Activated T-cell treated with anti-CD3 and anti-CD28 coated beads for 48 hours (primary cell): ENCODE measurements at places on chromosomes 2 and 18.

DNA sequence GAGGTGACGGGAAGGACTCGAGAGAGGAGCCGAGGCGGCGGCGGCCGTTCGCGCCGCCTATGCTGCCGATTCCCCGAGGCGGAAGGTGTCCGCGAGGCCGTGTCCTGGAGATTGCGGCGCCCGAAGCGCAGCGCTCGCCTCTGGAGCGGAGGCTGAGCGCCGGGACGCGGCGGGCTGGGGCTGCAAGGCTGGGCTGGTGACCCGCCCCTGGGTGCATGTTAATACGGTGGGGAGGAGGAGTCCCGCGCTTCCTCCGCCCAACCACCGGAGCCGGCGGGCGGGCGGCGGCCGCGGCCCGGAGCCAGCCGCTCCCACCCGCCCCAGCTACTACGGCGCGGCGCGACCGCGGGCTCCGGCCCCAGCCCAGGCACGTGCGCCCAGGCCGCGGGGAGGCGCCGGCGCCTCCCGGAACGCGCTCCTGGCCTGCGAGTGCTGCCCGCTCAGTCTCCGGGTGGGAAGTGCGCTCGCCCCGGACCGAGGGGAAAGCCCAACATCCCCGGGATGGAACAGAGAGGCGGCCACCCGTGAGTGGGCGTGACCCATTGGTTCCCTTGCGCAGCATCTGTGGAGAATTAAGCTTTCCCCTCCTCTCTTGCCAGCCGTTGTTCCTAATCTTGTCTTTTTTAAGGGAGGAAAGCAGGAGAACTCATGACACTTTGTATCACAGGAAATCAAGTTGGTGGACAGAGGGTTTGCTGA lies at the start of gene DLGAP1:
Gene DLGAP1, minus strand, starts transcription at position 195 of the 699 bp plus-strand sequence.
- DNase-seq, result no peak

GRCh38 chr2:71153585-71154224 lies 23.3 kb downstream of the MPHOSPH10 start:
- no peak for DNase-seq

DNA sequence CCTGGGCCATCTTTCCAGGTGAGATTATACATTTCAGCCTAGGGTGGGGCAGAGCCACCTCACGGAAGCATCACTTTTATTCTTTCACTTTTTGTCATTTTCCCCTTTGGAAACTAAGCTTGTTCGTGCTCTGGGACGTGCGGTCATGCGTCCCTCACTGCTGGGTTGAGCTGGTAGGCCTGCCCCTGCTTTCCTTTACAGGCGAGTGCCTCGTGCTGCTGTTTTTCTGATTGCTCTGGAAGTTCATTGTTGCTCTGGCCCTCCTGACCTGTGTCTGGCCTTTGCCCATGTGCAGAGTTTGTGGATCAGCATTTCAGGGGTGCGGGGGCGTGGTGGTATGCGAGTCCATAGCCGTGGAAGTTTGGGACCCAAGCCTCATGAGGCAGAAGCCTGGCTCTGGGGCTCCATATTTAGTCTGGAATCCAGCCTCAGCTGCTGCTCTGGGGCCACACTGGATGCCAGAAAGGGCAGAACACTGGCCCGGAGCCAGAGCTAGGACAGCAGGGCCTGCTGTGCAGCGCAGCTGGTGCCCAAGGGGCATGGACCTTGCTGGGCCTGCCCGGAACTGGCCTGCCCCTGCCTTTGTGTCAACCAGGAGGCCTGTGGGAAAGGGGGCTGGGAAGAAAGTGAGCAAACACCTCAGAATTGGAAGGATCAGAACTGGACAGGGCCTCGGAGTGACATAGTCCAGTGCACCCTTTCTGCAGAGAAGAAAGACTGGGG lies 51.1 kb downstream of the CTIF start:
- no peak for DNase-seq

DNA sequence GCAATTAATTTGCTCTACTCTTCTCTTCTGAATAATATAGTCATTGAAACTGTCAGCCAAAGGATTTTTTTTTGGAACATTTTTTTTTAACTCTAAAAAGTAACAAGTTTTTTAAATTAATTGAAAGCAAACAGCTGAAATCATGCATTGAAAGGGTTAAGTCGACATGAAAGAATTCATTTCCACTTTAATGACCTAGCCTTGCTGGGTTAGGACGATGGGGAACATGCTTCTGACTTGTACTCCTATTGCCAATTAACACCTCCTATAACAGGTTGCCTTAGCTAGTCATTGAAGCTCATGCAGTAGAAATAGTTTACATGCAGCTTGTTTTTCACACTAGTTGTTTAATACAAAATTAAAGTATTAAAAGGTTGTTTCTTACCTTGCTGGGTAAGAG lies 47.8 kb downstream of the PSMD14 start:
- no peak for DNase-seq

GRCh38 chr18:57941841-57942489 lies 102.1 kb upstream of the NEDD4L start:
- no peak for DNase-seq

DNA sequence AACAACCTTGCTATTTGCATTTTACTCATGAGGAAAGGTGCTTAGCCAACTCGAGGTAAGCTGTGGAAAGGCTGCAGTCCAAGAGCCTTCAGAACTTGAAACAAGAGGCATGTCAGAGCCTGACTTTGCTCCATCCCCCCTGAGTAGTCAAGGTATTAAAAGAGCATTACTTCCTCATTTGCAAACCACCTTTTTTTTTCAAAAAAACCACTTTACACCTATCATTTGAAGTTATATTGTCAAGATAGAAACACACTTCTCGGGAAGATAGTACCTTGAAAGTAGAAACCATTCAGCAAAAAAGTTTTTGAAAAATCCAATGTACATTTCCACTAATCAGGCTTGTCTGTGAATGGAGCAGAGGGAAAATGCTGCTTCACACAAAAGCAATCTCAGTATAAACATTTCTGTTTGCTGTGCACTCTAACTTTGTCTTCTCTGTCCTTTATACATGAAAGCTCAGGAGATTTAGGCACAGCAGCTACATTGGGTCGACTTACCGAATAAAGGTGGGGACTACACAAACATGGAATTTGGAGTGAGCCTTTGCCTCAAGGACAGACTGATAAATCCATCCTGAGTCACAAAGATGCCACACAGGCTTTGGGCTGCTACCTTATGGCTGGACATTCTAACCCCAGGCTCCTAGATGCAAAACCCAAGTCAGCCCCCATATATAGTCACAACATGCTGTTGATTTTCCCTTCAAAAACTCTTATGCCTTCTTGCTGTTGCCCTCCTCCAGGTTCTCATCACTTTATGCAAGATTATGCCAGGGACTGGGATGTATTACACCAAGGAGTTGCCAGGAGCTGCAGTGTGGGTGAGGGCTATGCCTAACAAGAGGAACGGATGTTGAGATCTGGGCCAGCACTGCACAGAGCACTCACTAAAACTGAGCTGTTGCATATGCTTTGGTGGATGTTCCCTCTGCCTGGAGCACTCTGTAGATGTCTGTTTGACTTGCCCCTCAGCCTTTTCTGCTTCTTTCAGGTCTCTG lies 41.4 kb upstream of the EML4 start:
- DNase-seq, result no peak

DNA sequence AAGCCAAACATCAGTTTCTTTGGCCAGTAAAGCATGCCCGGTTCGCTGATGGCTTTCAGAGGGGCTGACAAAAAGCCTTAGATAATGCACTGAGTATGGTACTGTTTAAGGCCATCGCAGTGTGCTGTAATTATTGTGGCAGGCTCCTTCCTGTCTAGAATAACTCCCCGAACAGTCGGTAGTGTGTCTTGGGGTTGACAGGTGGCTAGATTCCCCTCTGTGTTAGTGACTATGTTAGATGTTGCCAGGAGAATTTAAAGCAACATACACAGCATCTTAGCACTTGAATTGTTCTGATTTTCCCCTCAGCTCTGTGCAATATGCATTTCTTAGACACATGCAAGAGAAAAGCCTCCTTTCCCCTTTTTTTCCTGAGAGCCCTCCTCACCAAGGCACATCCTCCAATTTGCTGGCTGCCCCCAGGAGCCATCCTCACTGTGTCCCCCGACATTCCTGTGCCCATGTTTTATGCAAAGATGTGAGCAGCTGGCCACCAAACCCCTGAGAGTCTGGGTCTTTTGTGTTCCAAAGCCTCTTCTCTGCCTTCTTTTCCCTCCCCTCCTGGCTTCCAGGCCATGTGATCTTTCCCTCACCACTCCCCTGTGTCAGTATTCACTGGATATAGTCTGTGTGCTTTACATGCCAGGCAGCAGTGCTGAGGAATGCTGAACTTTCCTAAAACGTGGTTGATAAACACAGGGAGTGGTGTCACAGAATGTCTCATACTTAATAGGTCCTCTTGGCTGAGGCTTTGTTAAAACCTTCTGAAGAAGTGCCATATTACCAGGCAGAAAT lies 331.5 kb downstream of the HRH4 start:
- no peak for DNase-seq

GRCh38 chr2:227186751-227187150 lies 22.3 kb downstream of the COL4A3 start:
- no peak for DNase-seq

DNA sequence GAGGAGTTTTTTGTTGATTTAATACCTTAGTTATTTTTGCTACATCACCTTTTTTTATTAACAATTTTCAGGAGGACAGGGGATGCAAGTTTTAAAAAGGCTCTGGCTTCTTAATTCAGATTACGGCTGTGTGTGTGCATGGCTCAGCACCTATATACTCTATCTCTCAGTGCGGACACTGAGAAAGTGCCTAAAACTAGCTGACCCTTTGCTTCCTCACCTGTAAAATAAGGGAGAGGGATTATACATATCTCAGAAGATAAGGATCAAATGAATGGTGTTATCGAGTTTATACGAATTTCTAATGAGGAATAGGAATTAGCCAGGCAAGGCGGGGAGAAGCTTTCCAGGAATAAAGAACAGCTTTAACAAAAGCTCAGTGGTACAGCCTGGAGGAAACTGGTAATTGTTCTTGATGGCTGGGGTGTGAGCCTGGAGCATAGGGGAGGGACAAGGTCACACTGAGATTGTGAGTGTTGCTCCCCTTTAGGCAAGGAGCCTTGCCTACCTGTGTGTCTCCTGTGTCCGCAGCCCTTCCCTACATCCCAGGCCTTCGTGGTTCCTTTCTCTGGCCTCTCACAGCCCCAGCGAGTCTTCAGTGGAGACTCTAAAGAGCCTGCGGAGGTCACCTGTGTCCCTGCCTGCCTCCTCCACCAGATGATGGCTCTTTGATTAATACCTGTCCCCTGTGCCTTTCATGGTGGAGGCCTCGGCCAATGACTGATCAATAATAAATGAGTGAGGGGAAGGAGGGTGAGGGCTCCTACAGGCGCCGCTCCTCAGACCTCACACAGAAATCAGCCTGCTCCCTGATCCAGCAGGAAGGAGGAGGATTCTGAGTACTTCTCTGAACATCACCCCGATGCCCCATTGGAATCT lies 92.7 kb downstream of the DDX1 start:
- DNase-seq, result no peak

GRCh38 chr2:137892739-137893138 lies 71.5 kb upstream of the HNMT start:
- no peak for DNase-seq

DNA sequence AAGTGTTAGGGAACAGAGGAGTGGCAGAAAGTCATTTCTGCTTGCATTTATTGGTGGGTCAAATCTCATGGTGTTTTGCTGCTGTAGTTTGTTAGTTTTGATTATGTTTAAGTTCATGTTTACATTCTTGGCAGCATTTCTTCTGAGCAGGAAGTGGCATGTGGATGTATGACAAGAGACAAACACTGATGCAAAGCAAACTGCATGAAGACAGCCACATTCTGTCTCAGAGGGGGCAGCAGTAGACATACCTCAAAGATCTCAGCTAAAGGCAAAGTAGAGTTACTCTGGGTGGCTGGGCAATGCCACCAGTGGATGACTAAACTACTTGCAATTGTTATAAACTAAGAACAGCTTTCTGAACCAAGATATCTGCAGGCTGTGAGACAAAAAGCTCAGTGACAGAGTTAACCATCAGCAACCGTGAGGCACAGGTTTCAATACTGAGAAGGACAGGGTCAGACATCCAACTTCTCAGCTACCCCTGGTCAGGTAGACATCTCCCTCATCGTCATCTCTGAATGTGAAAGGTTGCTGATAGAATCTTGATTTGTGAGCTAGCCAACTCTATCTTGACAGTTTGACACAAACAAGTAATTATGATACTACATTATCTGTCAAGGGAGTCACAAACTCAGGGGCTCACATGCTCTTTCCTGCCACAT lies 16.4 kb downstream of the GALNT3 start:
- no peak for DNase-seq

DNA sequence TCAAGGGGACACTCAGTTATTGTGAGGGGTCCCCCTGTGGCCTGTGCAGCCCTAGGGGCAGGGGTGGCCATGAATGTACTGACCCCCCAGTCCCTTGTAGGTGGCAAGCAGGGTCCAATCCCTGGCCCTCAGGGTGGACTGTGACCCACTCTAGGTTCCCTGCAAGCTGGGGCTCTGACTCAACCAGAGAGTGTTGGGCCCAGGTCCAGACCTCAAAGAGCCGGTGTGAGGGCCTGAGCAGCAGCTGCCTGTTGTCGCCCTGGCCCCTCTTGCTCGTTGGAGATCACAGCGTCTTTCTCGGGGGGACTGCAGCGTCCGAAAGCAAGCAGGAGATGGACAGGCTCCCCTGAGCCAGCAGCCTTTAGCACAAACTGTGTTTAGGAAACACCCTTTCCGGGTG lies 66.8 kb upstream of the ATG16L1 start:
- DNase-seq, result no peak

DNA sequence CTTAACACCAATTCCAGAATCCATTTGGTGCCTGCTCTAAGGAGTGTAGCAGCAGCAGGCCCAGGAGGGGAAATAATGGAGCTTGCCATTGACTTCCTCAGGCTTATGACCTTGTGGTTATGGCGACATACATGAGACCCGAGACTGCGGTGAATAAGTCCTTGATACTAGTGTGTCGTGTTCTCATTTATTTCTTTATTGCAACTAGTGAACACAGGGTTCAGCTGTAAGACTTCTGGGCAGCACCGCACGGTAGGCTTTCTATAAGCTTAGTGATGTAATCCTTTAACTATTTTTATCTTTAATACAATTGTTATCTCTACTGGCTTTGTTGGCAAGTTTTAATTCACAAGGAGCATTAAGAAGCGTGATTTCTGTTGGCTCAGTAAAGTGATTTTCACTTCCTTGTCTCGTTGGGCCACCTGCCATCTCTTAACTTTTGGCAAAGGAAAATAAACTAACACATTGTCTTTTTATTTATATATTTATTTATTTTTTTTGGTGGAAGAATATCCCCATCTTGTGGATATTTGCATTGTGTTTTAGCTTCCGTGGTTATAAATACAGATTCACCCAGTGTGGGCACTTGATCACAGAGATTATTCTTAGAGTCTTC lies 139.8 kb downstream of the LTBP1 start:
- DNase-seq, result no peak

DNA sequence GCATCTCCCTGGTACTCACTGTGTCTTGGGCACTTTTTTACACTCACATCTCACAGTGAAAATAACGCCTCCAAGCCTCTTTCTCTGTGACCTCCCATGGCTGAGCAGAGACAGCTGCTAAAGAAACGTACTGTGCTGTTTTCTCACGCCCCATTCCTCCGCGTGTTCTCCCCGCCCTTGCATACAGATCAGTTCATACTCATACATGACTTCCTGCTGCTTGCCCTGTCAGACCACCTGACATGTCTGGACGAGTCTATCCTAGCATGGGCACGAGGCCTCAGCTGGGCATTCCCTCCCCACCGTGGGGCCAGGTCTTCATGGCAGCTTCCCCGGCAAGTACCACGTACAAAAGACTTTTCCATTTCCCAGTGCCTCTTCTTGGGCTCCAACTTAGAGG lies 21.2 kb upstream of the IL1A start:
- no peak for DNase-seq
